Ammon's horn (tissue), 1 donor: ENCODE measurements at places on chromosomes 1 and 21.
A peak's percentile ranks its signal among the peaks of the same experiment; 100 is the strongest.

DNA sequence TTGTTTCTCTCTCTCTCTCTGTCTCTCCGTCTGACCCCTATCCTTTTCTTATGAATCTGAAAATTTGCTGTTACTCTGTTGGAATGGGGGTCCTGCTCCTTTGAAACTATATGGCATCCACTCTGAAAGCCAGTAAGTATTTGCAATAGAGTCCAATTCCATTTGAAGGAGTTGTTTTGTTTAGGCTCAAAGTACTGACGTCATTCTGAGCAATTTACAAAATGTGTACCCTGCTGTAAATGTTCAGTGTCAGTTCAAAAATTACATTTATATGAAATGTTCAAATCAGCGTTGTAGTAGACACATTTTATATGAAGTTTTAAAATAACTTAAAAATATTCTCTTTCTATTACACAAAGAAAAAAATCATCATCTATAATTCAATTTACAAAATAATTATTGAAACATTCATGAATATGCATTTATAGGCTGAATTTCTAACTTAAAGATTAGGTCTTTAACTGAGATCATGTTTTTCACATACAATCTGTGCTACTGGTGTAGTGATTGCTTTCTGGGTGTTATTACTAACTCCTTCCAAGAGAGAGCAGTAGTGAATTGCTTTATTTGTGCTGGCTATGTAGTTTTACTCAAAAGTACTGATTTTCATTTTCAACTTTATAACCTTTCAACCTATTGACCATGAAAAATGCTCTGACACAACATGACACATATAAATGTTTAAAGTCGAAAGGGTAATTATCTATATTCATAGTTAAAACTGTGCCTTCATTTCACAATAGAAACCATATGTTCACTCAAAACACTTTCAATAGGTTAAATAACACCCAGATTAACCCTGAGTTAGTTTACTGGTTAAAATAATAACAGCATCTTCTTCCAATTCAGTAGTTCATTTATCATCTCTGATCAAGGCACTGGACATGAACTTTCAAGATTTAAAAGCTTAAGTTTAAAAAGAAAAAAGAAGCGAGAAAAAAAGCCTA lies 253.1 kb upstream of the ADGRL4 start:
- no peak for DNase-seq

DNA sequence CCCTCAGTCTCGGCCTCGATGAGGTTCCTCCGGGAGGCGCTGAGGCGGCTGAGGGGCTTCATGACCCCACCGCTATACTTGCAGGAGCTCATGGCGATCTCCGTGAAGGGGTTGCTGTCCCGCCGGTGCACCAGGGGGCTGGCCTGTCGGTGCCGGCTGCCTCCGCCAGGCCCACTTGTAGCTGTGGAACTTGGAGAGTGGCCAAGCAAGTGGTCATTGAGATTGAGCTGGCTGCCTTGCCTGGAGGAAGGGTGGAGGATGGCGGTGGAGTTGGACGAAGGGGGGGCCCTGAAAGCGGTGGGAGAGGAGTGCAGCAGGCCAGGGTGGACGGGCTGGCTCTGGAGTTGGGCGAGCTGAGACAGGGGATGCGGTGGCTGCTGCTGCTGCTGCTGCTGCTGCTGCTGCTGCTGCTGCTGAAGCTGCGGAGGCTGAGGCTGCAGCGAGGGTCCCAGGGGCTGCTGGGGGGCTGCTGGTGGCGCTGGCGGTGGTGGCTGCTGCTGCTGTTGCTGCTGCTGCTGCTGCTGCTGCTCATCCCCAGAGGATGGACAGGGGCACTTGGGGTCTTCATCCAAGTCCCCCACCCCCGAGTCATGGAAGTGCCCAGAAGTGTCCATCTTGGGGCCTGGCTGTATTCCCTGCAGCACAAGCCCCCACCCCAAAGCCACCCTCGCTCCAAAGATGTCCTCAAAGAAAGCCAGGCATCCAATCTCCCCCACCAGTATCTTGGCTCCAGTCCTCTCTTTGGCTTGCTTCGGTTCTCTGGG lies 548 bp downstream of the KCNN3 start:
- peak; percentile 79 for DNase-seq

DNA sequence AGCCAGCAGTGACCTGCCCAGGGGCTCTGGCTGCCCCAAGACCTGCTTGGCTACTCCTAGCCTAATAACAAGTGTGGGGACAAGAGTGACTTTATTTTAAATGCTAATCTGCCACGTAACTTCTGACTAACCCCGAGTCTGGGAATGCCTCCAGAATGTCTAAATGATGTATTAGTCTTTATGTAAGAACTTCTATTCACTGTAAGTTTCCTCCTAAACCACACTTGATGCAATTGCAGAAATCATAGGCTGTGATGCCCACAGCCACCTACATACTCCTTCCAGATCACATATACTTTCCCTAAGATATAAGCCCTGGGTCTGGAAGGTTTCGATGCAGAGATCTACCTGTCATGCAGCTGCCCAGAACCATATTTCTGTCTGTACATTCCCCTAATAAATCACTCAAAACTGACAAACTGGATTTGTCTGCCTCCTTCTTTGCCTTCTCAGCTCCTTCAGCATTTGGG lies 5.9 kb upstream of the VPS45 start:
- DNase-seq: no peak

DNA sequence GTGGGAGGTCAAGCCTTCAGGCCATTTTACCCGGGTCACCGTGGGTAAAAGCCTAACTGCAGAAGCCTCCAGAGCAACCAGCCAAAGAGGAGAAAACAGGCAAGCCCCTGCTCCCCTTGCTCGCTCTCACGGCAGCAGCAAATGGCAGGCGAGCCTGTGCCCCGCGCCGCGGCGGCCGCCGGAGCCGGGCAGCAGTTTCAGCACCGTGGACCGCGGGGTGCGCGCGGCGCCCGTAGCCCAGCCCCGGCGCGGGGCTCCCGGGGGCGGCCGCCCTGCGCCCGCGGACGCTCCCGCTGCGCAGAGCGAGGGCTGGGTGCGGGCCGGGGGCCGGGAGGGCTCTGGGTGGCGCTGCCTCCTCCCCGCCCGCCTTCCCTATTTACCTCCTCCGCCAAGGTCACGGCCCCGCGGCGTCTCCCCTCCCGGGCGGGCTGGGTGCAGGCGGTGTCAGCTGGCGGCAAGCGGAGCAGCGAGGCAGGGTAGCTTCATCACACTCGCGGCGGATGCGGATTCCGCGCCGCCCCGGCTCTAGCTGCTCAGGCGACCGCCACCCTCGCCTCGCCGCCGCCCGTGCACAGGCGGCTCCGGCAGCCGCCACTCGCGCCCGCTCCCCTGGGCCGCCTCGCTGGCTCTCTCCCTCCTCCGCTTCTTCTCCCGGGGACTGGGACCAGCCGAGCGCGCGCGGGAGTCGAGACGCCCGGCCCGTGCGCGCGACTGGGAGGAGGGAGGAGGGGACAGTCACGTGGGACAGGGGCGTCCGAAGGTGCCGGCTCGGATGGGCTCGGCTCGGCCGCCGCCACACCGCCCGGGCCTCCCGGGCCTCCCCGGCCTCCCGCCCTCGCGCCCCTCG lies at the start of gene RGS7:
RGS7 (minus strand) TSS at position 687 of the 847 bp plus-strand sequence.
- DNase-seq: peak; percentile 63

DNA sequence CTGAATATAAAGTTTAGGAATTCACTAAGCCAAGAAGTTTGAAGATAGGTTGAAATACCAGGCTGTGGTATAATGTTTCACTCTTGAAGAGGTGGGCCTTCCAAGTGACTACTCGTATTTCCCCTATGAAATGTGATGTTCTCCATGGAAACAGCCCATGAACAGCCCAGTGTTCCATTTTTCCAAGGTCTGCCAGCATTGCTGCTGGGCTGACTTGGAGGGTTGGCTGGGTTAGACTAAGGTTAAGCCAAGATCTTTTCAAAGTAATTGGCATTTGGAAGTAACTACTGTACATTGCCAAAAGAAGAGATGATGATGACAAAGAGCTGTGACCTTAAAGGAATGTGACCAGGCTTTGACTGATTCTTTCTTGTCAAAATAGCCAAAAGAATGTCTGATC lies 73.8 kb downstream of the RPE65 start:
- DNase-seq: peak; percentile 22

GRCh38 chr1:15167386-15167785 lies 13.8 kb downstream of the TMEM51 start:
- no peak for DNase-seq

GRCh38 chr1:24986372-24986965 lies 56.4 kb upstream of the RUNX3 start:
- peak; percentile 30 for DNase-seq

- DNase-seq: no peak
Observed at GRCh38 chr1:202994756-202995155, 12.4 kb upstream of the TMEM183A start.
